H9 (cell line): ENCODE measurements at places on chromosomes 6 and 20. TPM values are rescaled to one million over a fixed set of nuclear protein-coding genes. Genes with fewer than 3 reads are reported as not detected.

GRM1 gene
- total RNA-seq = 0.07 and 0.39 TPM in 2 replicates

SMIM28 gene
- not detected in 2 replicates for total RNA-seq

- H3K4me3 ChIP-seq = no peak overlapping the region
- no peak for DNase-seq
- H3K36me3 ChIP-seq = peaks cover 2% of the 10 kb centered on the region; the same call in 1 of the 2 replicates
- H3K4me1 ChIP-seq = no peaks in the 10 kb centered on the region
Measured at GRCh38 chr6:142452993-142453392, 151.2 kb downstream of the ADGRG6 start.

DNA sequence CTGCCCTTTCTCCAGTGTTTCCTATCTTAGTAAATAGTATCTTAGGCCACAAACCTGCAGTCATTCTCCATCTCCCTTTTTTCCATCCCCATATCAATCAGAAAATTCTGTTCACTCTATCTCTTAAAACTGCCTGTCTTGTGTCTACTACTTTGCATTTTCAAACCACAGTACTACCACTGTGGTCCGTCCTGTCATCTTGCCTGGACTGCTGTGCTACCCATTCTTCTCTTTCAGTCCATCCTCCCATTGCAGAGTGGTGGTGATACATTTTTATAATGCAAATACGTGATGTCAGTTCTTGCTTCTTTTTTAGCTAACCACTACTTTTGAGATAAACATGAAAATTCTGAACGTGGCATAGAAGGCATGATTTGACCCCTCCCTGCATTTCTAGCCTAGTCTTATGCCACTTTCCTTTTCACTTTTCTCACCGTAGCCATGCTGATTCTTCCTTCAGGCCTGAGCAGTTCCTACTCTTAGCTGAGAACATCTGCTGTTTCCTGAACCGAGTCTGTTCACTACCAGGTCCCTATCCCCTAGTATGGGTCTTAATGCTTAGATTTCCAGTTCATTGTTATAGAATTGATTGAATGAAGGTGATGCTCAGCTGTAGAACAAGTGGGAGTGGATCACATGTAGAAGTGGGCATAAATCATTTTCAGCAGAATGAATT is 13.8 kb downstream of the TBPL1 start:
- H3K4me3 ChIP-seq = no peak overlapping the region; the same call in 2 of the 3 replicates
- H3K36me3 ChIP-seq = no peaks in the 10 kb centered on the region

- peaks cover 5% of the 10 kb centered on the region; the same call in 2 of the 3 replicates for H3K36me3 ChIP-seq
- no peak overlapping the region for H3K27ac ChIP-seq
- H3K4me1 ChIP-seq = no peaks in the 10 kb centered on the region
- H3K27me3 ChIP-seq = no peaks in the 10 kb centered on the region
- no peak for DNase-seq
- H3K4me3 ChIP-seq = no peak overlapping the region
Measured at GRCh38 chr20:50826121-50826520, 31.3 kb downstream of the BCAS4 start.
